ENCODE measurements at places on chromosomes 1 and 21. TPM values are rescaled to one million over a fixed set of nuclear protein-coding genes. Genes with fewer than 3 reads are reported as not detected.

- no peak for DNase-seq
These were observed 57.1 kb upstream of the RWDD3 start for GRCh38 chr1:95176861-95177260.

GRCh38 chr1:35506960-35507912 is 50.0 kb downstream of the KIAA0319L start:
- DNase-seq = no peak

DNA sequence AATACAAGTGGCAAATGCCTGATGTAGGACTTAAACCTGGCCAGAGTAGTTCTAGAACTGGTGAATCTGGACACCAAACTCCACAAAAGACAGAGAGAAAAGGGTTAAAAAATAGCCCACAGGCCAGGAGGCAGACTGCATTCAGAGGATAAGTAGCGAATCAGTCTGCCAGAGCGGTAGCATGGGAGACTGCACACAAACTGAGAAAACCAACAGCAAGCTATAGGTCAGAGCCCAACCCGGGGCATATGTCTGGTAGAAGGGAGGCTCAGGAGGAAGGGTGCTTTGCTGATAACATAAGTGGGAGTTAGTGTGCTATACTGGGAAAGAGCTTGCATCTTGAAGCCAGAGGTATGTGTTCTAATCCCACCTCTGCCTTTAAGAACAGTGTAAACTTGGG is 4.0 kb downstream of the LRRC53 start:
- no peak for DNase-seq

The TESK2 gene
- 3.3 TPM for total RNA-seq

The RPE65 gene
- total RNA-seq = not detected

The F13B gene
- total RNA-seq = not detected

Measured in Panc1 (cell line).